AML-193 (cell line): ENCODE measurements at places on chromosomes 3 and 15.

DNA sequence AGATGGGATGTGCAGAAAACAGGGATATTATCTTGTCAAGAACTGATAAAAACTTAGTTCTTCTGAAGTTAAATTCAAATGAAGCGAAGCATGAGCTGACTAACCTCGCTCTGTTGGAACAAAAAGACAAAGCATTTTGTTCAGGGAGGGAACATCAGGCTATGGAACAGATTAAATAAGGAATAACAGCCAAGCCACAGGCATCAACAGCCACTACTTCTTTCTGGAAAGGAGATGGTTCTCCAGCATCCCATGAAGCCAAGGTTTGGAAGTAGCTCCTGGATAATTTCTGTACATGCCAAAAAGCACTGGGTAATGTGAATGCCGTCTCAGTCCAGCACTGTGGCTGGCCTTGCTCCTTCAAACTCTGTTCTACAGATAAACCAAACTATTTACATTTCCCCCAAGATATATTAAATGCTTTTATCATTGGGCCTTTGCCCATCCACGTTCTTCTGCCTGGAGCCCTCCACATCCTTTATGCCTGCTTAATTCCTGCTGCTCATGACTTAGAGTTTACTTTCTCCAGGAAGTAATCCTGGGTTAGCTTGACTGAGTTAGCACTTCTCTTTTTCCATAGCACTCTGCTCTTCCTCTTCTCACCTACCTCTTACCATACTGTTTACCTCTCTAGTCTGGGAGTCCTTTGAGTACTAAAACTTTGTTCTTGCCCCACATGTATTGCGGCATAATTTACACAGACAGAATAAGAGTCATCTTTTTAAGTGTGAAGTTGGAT lies 232.0 kb downstream of the CLSTN2 start:
- DNase-seq: no peak

DNA sequence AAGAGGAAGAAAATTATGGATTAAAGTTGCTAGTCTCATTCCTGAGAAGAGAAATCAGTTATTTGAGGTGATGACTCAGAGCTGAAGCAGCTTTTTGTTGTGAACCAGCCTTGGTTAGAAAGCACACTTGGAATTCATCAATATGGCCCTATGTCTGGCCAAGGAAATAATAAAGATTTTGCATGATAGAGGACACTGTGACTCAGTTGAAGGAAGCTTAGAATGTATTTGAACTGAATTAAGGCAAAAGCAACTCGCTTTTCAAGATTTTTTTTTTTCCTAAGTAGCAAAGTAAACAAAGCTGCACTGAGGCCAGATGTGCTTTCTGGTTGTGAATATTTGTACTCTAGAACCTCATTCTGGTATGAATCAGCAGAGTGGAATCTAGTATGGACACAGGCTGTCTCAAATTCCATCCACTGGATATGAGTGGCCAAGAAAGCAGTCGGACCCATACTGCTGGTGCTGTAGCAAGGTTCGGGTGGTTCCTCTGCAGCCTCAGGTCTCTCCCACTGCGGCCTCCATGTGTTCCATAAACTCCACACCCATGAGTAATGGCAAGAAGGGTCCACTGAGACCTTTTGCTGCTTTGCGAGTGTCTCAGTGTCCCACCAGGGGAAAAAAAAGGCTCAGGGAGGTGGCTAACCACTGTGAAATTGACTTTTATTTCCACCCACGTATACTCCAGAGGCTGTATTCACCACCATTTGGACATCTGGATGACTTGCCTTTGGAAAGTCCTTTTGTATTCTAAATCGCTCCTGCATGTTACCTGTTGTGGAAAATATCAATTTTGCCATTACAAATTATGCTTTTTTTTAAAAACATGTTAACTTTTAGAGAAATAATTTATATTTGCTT lies 53.1 kb downstream of the TGFBR2 start:
- no peak for DNase-seq

- peak; percentile 40 for DNase-seq
Observed at GRCh38 chr15:55420171-55420866, 12.0 kb downstream of the PIERCE2 start.

DNA sequence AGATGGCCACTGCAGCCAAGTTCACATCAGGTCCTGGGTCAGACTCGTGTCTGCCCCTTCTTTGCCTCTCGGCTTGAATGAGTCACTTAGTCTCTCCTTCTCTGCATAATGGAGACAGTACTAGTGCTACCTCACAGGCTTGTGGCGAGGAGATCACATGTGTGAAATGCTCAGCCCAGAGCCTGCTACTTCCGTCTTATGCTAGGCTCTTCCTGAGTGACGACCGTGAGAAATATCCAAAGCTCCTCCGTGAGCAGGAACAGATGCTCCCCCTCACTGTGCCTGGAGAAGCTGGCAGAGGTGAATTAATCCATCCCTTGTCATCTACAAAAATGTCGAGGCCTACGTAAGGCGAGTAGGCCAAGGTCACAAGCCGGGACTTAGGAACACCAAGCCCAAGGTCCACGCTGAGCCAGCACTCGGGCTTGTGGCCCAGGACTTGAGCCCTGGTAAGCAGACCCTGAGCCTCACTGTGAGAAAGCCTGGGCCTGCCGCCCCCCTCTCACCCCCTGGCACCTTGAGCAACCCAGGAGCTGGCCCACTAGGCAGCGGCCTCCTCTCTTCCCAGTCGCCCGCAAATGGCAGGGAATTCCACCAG lies 17.9 kb downstream of the PAK6 start:
- no peak for DNase-seq

DNA sequence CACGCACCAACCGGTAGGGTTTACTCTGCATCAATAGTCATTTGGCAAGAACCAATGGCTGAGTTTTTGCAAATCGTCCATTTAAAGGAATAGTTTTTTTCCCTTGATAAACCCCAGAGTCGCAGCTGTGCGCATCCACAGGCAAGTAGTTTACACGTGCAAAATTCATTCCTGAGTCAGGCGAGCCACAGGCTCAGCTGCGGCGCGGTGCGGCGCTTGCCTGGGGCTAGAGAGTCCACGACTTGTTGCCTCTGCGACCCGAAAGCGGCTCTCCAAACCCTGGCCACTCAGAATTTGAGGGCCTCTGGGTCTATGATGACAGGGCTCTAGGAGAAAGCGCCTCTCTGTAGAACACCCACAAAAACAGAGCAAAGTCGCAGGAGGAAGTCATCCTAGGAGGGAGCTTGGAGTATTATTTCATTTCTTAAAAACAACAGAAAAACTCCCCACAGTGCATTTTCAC lies 36.7 kb downstream of the ZIC4 start:
- DNase-seq: no peak

DNA sequence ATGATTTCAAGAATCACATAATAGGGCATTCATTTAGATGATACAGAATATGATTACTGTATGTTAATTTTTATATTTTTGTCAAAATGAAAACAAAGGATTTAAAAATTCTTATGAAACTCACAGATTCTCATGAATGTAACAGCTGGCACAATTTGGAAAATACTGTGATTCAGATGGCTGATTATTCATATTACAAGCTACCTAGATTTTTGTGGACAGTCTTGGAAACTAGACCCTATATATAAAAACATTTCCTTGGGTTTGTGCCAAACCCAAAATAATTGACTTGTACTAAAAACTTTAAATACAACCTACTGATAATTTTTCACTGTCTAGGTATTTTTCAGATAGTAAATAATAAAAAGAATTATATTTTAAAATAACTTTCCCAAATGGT lies 26.2 kb downstream of the ZBED2 start:
- no peak for DNase-seq

DNA sequence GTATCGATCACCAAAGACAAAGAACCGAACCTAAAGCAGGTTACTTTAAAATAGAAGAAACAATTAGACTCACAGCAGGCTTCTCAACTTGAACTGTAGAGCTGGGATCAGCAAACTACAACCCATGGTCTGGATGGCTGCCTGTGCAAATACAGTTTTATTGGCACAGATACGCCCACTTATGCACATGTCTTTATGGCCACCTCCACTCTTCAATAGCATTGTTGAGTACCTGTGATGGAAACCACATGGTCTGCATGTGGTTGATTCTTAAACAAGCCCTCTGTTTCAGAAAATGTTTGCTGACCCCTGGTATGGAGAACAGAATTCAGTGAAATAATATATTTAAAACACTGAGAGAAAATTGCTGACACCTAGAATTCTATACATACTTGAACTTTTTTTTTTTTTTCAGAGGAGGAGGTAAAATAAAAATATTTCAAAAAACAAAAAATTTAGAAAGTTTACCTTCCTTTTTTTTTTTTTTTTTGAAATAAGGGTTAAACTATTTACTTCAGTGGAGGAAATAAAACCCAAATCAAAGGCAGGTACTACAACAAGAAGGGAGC lies 263.8 kb upstream of the ATP10A start:
- no peak for DNase-seq

DNA sequence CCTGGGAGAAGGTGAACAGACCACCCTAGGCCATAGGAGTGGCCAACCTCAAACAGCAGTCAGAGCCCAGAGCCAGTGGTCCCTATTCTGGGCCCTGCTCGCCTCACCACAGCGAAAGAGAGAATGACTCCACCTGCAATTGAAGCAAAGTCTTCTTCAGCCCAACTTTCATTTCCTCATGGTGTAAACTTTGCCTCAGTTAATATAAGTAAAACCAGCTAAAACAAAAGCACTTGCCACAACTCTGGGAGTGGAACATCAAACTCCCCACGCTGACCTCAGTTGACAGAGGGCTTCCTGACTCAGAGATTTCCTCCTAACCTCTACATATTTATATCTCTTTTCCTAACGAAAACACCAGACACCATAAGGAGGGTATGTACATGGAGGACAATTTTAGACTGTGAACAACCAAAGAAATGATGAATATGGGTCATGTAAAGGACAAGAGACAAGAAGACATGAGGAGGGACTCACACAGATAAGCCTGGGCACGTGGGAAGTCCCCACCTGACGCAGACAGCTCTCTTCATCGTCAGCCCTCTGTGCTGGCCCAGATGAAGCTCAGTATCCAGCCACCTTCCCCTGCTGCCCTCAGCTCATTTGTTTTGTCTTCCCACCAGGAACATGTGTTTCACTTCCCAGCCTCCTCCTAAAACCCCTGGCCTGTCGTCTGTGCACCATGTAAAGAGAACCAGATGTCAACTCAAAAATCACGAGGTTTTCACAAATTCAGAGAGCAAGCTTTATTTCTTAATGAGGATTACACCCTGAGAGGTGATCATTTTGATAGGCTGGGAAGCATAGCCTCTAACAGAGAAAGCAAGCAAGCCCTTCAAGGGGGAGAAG lies 140.9 kb downstream of the KCNMB2 start:
- DNase-seq: no peak

DNA sequence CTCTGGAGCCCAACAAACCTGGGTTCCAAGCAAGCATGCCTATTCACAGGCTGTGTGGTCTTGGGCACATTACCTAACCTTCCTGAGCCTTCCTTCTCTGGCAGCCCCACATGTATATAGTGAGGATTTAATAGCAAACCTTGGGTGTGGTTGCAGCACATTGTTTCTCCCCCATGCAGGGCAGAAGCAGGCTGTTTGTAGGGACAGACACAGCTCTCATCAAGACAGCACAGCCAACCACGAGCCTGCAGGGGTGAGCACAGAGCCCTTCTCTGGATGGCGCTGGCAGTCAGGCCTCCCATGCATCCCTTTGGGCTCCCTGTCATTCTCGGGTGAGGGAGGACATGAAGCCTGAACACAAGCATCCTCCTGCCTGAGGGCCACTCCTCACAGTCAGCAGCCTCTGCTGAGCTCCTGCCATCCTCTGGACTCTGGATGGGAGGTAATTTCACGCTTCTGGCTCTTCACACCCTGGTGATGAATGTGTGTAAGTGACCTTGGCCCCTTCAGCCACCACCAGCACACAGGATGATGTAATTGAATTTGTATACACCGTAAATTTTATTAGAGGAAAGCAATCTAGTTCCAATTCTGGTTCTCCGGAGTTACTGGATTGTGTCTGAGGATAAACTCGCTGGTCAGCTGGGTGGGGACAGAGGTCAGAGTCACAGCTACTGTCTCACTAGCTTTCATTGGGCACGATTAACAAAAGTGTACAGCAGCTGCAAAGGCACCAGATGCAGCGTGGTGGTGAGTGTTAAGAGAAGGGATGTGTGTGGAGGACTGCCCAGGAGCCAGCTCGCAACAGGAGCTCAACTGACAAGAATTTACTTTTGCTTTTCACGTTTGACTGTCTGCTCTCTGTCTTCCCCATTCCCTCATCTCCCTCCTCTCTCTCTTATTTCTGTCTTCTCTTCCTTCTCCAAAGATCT lies 118.1 kb downstream of the CLSTN2 start:
- no peak for DNase-seq

DNA sequence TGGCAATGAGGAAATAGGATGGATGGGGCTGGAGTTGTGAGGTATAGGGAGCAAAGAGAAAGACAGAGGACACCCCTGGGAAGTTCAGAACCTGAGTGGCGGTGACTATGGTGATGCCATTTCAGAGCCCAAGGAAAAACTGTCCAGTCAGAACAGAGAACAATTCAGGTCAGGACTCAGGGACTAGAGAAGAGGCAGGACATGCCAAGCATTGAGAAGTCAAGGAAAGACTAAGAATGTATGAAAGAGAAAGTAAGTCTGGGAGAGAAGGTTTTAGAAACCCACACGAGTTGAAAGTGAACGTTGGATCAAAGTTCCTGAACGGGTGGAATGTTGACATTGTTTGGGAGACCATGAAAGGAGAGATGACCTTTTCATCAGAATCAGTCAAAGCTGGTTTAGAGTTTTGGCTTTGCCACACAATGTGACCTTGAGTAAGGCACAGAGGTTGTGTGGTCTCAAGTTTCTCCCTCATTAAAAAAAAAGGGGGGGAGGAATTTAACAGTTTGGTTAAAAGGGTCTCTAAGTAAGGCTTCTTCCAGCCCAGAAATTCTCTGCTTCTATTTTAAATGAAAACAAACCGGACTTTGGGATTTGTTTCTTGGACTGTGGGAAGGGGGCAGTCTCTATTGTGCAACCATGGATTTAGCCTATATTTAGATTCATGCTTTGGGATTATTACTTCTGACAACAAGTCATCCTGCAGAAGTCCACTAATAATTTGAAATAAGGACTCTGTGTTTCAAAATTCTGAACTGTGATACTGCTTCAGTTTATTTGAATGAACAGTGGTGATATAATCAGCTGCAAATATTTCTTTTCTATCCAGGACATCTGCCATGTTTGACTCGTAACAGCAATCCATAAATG lies 315.9 kb upstream of the TBL1XR1 start:
- no peak for DNase-seq
